ENCODE measurements at places on chromosomes 5 and 9.
A peak's percentile ranks its signal among the peaks of the same experiment; 100 is the strongest.

GRCh38 chr5:28324174-28324573, 1285.8 kb upstream of the CDH9 start:
- DNase-seq: no peak

- DNase-seq: no peak
Measured at GRCh38 chr9:17609312-17610005, 30.6 kb downstream of the SH3GL2 start.

GRCh38 chr9:137083394-137084004, 3.3 kb upstream of the MAN1B1 start:
- DNase-seq: no peak

- DNase-seq: no peak
Measured at GRCh38 chr9:61673664-61674381, 484.0 kb downstream of the SPATA31A7 start.

- DNase-seq: no peak
Measured at GRCh38 chr9:129697656-129698253, 32.3 kb downstream of the PRRX2 start.

DNA sequence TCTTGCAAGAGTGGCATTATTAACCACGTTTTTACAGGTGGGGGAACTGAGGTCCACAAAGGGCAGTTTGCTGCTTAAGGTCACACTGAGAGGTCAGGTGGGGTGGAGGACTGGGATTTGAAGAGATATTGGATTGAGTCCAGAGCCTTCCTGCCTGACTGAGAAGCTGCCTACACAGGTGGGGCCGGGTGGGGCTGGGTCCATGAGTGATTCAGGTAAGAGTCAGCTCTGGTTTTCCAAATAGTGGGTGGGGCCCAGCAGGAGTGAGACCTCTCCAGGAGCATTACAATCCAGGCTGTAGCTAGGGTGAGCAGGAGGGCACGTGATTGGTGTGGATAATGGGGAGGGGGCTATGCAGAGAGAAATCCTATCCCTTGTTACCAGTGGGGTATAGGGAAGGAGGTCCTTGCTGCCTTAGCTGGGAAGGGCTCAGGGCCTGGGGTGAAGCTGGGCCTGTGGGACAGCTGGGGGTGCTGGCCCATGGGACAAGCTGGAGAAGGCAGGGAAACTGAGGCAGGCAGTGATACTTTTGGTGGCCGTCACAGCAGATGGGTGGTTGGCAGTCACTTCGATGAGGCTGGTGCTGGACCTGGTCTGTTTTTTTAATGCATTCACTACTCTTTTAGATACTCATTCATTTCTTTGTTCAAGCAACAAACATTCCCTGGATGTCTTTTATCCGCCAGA, 2.9 kb upstream of the PTGS1 start:
- no peak for DNase-seq

GRCh38 chr9:108048406-108049025, 558.9 kb upstream of the KLF4 start:
- DNase-seq: no peak

DNA sequence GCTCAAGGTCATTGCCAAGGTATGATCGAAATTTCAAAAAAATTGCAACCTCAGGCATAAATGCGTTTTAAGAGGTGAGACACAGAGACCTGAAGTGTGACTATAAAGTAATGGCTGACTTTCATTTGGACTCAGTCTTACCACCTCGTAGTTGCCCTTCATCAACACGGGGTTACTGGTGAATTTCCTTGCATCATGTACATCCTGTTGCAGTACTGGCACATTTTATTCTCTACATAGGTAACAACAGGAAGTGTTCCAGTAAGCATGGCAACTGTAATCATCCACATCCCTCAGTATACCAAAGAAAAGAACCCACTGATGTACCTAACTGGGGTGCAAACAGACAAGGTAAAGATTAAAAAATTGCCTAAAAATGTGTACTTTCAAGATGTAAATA, 29.3 kb downstream of the MOCS2 start:
- no peak for DNase-seq

GRCh38 chr5:34858790-34859189, 19.8 kb downstream of the TTC23L start:
- DNase-seq: no peak

- no peak for DNase-seq
Measured at GRCh38 chr9:37517923-37518322, 32.2 kb downstream of the POLR1E start.

- peak; percentile 71 for DNase-seq
Measured at GRCh38 chr9:33721674-33722358, 73.5 kb upstream of the PRSS3 start.

- DNase-seq: peak; percentile 51
Measured at GRCh38 chr5:72611118-72611730, 104.0 kb upstream of the ZNF366 start.

DNA sequence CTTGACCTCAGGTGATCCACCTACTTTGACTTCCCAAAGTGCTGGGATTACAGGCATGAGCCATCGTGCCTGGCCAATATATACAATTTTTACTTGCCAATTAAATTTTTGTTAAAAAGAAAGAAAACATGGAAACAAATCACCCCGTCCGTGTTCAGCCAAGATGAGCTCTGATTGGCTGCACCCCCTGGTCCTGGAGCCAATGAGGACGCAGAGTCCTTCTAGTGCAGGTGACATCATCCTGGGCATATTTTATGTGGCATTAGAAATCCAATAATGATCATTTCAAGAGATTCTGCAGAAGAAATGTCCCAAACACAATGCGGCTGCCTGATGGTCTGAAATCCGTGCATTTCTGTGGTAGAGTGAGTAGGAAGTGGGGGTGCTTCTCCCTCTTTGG, 159.5 kb downstream of the GAPVD1 start:
- no peak for DNase-seq

DNA sequence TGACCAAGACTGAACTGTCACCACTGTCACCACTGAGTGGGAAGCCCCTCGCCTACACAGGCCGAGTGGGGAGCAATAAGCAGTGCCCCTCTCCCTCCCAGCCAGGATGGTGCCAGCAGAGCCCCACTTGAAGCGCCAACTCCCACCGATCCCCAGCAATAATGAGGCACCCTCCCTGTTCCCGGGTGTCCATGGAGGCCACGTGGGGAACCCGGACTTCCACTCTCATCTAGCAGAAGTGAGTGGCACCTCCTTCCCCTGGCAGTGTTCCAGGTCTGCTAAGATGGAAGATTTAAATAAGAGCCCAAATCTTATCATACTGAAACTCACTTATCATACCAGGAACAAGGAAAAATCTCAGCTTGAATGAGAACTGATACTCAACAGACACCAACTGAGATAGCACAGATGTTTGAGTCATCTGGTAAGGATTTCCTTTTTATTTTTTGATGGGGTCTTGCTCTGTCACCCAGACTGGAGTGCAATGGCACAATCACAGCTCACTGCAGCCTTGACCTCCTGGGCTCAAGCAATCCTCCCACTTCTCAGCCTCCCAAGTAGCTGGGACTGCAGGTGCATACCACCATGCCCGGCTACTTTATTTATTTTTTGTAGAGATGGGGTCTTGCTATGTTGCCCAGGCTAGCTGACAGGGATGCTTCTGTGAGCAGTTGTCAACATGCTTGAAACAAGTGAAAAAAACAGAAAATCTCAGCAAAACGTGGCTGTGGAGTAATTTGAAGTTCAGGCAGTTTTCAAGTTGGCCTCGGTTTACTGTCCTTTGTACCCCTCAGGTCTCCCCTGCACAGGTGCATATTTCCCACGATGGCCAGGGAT, 29.6 kb upstream of the ASS1 start:
- no peak for DNase-seq

DNA sequence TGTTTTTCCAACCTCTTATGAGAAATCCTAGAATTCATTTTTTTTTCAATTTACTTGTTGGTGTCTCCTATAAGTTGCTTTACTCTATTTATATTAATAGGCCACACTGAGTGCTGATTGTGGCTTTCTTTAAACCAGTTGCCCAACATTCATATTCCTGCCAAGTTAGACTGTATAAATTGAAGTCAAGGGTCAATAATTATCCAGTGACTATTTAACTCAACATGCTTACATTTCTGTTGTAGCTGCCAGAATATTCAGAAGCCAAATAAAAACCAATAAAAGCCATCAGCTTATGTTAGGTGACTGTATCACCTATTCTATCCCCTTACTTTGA, 169.0 kb downstream of the PTPRD start:
- DNase-seq: no peak

DNA sequence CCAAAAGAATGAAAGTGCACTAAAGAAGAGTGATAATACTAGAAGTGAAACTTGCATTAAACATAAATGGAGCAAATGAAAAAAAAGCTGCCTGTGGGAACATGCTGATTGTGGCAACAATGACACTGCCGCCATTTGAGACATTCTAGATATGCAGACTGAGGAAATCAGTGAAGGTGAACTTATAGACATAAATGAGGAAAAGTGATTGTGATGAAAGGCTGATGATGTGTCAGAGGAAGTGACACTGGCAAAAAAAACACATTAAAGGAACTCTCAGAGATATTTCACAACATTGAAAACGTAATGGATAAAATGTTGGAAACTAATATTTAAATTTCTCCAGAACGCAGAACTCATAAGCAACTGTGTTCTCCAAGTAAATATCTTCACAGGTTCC, 1.2 kb downstream of the ERCC8 start:
- no peak for DNase-seq

GRCh38 chr5:55231029-55231918, 2.1 kb downstream of the CCNO start:
- DNase-seq: no peak

GRCh38 chr5:139864716-139865483, 69.3 kb downstream of the PSD2 start:
- DNase-seq: no peak

DNA sequence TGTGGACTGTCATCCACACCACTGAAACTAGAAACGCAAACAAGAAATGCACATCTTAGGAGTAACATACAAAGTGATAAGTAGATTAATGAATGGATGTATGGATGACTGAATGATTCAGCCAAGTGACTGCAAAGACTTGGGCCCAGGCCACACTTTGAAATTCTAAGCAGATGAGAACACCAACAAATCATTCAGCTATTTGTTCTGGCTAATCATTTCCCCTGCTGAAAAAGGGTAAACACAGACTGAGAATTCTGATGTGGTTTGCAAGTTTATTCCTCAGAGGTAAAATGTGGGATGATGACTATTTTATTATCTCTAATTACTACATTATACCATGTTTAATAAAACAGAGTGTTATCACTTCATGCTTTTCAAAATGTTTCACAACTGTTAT, 163.2 kb upstream of the ADAMTS16 start:
- DNase-seq: no peak

- no peak for DNase-seq
Measured at GRCh38 chr5:179805529-179806249, 977 bp downstream of the MGAT4B start.

GRCh38 chr9:127886401-127886972, 9.0 kb upstream of the AK1 start:
- no peak for DNase-seq

DNA sequence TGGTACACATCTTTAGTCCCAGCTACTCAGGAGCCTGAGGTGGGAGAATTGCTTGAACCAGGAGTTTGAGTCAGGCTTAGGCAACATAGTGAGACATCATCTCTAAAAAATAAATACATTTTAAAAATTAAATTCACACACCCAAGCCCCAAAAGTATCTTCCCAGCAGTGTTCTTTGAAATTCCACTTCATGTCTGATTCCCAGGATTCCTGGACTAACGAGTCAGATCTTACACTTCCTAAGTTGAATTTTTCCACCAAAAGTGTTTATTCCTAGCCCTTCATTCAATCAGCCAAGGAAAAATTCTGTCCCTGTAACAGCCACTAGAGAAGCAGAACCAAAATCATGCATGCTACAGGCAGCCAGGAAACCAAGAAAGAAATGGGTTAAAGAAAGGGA, 970.9 kb downstream of the EFNA5 start:
- no peak for DNase-seq

DNA sequence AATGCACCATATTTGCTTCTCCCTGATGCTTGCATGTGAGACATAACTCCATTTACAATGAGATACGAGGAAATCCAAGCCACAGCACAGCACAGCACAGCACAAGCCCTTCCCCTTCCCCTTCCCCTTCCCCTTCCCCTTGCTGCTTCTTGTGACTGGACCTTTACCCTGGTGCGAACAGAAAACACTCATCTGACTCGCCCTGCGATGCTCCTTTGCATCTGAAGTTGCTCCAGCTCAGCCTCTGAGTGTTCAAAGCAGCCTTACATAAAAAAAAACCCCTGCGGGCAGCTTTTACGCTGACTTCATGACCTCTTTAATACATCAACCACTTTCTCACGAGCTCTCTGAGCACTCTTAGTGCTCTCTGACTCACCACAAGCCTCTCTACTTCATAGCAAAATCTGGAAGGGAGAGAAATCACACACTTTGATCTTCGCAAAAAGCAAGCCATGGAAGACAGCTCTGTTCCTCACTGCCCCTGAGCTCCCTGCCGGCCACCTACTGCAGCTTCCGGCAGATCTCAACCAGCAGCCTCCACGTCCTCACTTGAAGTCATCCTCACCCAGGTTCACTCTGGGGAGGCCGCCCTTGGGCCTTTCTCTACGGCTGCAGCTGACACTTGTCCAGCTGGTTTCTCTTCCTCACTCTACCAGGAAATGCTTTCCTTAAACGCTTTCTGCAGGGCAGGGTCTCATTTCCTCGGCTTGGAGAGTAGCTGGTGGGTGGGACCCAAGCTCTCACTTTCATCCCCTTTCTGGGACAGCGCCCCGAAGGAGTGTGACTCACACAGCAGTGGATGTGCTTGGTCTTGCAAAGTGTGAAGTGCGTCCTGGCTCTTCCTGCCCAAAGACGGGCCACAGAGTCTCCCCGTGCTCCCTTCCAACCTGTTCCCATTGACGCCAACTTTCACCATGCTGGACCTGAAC, 5.3 kb downstream of the SLC34A1 start:
- DNase-seq: peak; percentile 30

DNA sequence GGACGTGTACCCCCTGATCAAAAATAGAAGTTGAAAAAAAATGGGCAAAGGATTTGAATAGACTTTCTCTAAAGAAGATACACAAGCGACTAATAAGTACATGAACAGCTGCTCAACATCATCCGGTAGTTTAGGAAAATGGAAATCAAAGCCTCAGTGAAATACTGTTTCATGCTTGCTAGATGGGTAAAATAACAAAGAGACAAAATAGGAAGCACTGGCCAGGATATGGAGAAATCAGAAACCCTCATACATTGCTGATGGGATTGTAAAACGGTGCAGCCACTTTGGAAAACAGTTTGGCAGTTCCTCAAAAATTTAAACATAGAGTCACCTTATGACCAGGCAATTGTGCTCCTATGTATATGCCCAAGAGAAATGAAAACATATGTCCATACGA, 65.0 kb upstream of the SUB1 start:
- no peak for DNase-seq

- no peak for DNase-seq
Measured at GRCh38 chr5:62371409-62371808, 32.3 kb downstream of the DIMT1 start.

DNA sequence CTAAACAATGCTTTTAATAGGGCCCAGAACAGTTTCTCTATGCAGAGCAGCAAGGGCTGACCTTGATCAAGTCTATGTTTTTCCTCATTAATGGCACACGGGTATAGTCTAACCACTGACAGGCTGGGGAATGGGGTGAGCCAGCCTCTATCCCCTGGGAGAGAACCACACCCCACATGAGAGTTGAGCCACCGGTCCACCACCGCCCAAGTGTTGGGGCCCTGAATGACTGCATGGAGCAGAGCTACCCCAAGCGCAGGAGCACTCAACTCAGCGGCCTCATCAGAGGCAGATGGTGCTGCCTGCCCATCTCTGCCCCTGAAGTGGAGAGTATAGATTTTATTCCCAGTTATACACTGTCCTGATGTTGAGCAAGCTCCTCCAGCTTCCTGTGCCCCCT, 247.9 kb upstream of the IRX1 start:
- DNase-seq: no peak

- no peak for DNase-seq
Measured at GRCh38 chr5:171127314-171127713, 181.7 kb upstream of the TLX3 start.

- DNase-seq: peak; percentile 7
Measured at GRCh38 chr5:139481122-139481533, 1.4 kb downstream of the STING1 start.
